LHCN-M2 (cell line): ENCODE measurements at places on chromosomes 13 and 19.

- DNase-seq = peak; percentile 89
Measured at GRCh38 chr19:13691569-13692435, 72.5 kb upstream of the MRI1 start.

DNA sequence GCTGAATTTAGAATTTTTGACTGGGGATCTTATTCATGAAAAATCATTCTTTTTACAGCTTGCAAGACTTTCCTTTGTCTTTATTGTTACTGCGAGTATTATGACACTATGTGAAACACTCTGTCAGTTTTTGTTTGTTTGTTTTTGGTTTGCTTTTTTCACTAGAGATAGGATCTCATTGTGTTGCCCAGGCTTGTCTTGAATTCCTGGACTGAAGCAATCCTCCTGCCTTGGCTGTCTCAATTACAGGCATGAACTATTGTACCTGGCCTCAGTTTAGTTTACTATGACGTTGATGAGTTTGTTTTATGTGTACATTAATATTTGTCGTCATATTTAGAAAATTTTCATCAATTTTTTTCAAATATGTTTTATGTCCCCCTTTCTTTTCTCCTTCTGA, 1030.0 kb upstream of the PRR20A start:
- DNase-seq = no peak

GRCh38 chr19:34254698-34255432, 511 bp downstream of the GARRE1 start:
- peak; percentile 25 for DNase-seq

DNA sequence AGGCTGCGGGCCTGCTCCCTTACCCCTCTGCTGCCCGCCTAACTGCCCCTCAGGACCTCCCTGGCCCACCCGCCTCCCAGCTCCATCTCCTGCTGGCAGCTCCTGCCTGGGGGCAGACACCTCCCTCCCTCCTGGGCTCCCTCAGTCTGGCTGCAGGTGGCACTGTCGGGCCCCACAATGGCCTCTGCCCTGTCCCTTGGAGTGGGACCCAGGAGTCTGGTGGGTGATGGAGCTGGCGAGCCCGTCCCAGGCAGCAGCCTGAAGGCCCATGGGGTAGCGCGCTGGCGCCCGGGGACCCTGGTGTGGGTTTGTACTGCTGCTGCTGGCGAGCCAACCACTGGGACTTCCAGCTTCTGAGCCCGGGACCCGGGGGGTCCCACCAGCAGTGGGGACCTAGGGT, 83.6 kb downstream of the KDM4B start:
- no peak for DNase-seq

DNA sequence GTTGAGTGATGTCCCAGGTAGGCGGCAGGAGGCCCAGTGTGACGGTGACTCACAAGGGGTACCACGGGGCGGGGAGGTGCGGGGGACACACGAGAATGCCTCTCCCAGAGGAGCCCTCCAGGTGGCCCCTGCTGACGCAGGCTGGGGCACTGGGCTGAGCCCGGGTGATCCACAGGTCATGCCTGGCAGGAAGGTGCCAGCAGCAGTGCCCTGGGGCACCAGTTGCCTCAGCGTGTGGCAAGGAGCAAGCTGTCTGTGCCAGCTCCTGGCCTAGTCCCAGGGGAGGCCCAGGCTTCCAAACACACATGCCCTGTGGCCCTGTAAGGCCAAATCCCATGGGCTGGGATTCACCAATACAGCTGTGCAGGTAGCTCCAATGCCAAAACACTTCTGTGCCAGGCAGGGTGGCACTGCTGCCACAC, 28.0 kb downstream of the AKT2 start:
- DNase-seq = no peak

DNA sequence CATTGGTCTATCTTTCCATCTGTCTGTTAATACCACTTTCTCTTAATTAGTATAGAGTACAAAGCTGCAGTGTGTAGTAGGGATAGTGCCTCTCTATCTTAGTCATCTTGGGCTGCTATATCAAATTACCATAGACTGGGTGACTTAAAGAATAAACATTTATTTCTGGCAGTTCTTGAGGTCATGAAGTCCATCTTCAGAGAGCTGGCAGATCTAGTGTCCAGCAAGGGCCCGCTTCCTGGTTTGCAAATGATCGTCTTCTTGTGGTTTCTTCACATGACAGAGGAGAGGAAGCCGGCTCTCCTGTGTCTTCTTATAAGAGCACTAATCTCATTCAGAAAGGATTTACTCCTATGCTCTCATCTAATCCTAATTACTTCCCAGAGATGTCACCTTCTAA, 6.1 kb downstream of the ZNF700 start:
- peak; percentile 86 for DNase-seq

GRCh38 chr19:46634045-46634655, 1.9 kb downstream of the GNG8 start:
- peak; percentile 69 for DNase-seq

DNA sequence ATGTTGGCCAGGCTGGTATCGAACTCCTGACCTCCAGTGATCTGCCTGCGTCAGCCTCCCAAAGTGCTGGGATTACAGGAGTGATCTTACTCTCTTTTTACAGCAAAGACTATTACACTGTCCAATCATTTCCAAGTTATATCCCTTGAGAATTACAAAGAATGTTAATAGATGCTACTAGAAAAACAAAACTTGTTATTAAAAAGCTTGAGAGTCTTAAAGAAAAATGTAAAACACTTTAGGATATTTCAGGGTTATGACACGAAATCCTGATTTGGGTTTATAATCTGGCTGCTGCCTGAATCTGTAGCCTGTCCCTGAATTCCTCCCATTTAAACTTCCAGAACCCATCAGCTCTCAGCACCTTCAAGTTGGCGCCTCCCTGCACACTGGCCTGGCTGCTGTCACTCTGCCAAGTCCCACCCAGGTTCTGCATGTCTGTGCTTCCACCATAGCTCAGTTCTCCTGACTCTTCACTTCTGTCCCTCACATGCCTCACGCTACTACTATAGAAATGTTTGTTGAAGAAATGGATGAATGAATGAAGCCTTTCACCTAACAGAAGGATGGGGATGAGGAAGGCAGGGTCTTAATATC, 55.8 kb upstream of the RFXAP start:
- no peak for DNase-seq

- no peak for DNase-seq
Measured at GRCh38 chr19:19579533-19580361, 38.7 kb downstream of the PBX4 start.

- no peak for DNase-seq
Measured at GRCh38 chr13:77497350-77497749, 38.2 kb upstream of the SCEL start.

DNA sequence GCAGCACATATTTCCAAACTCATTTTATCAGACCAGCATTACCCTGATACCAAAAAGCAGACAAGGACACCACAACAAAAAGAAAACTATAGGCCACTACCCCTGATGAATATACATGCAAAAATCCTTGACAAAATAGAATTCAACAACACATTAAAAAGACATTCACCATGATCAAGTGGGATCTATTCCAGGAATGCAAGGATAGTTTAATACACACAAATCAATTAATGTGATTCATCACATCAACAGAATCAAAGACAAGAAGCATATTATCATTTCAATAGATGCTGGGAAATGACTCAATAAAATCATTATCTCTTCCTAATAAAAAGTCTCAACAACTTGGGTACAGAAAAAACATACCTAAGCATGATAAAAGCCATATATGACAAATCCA, 11.2 kb downstream of the ZNF347 start:
- no peak for DNase-seq

DNA sequence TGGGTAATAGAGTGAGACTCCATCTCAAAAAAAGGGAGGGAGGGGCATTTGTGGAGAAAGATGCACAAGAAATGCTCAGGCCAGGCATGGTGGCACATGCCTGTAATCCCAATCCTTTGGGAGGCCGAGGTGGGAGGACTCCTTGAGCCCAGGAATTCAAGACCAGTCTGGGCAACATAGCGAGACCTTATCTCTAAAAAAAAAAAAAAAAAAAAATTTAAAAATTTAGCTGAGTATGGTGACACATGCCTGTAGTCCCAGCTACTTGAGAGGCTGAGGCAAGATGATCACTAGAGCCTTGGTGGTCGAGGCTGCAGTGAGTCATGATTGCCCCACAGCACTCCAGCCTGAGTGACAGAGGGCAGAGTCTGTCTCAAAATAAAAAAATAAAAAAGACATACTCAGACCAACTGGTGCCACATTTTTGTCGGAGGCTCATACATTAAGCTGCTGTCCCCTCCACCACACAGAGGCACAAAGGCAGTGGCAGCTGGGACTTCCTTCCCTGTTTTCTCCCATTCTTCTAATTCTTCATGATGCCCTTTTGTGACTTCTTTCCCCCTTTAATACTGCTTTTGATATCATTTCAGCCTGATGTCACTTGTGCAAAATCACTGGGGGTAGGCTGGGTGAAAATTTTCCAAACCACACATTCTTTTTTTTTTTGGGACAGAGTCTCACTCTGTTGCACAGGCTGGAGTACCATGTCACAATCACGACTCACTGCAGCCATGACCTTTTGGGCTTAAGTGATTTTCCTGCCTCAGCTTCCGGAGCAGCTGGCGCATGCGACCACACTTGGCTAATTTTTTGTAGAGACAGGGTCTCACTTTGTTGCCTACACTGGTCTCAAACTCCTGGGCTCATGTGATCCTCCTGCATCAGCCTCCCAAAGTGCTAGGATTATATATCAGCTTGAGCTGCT, 26.8 kb upstream of the CXCL17 start:
- DNase-seq = peak; percentile 47

DNA sequence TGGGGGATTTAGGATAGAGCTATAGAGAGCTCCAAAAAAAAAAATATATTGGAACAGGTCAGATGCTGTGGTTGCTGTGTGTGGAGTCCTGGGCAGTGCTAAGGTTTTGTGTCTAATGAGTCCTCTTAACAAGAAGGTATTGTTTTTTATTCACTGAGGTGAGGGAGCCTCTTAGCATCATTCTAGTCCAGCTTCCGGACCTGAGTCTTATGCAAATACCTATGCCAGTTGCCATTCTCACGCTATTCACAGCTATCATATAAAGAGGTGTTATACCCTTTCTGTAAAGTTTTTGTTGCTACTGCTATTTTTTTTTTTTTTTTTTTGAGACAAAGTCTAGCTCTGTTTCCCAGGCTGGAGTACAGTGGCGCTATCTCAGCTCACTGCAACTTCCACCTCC, 1.4 kb downstream of the NLRP2 start:
- no peak for DNase-seq

- peak; percentile 74 for DNase-seq
Measured at GRCh38 chr19:6737873-6738786, 750 bp upstream of the GPR108 start.

DNA sequence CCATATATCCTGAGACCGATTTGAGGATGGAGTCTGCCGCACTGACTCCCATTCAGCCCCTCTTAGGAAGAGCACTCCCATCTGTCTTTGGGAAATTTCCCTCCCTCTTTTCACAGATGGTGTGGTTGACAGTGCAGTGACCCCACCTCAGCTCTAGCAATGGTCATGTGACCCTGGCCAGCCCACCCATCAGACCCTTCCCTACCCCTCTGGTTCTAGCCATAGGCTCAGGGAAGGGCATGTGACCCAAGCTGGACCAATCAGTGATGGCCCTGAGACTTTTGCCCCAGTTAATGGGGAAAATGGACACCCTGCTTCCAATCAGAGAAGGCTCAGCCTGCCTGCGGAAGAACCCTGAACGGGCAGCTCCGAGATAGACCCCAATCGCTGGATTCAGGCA, 26.3 kb downstream of the IL12RB1 start:
- DNase-seq = no peak
